ENCODE measurements at places on chromosomes 4 and X.

- DNase-seq, result no peak
Measured at GRCh38 chr4:113657586-113658233, 103.8 kb downstream of the CAMK2D start.

- DNase-seq, result no peak
Measured at GRCh38 chrX:63285375-63285774, 65.8 kb downstream of the SPIN4 start.

GRCh38 chr4:113790478-113790877, 28.9 kb upstream of the CAMK2D start:
- no peak for DNase-seq

DNA sequence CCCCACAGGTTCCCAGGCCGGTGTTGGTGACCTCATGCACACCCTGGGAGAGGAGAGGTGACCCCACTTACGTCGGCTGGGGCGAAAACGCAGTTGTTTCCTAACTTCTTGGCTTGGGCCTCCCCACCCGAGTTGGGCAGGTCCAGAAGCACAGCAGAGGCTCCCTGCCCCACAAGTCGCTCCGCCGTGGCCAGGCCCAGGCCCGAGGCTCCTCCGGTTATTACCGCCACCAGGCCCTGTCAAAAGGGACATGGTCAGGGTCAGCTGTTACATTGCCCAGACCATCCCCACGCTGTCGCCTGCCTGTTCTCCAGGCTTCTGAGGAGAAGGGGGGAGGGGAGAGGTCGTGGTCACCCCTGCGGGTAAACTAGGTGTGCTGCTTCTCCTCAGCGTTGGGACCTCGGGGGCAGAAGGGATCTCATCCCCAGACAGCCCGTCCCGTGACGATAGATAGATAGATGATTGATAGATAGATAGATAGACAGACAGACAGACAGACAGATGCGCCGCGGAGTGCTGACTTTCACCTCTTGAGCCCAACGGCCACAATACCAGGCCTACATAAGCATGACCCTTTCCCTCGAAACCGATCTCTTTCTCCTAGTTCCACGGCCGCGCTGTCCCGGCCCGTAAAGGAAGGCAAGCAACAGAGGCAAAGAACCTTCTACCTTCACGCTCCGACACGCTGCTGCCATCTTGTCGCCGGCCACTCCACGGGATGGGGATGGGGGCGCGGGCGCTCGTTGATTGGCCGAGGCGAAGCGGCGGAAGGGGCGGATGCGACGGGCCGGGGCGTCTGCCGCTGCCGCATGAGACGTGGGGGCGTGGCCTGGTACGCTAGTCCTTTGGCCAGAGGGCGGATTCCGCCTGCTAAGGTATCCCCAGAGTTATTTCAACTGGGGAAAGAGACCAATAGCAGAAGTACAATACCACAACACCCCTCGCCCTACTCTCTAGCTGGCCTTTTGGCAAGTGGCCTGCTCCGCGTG, at the start of gene HSD17B10:
Gene HSD17B10, minus strand, starts transcription at position 720 of the 989 bp plus-strand sequence. Its CDS starts 25 bp downstream, at position 695.
- peak; percentile 89 for DNase-seq

DNA sequence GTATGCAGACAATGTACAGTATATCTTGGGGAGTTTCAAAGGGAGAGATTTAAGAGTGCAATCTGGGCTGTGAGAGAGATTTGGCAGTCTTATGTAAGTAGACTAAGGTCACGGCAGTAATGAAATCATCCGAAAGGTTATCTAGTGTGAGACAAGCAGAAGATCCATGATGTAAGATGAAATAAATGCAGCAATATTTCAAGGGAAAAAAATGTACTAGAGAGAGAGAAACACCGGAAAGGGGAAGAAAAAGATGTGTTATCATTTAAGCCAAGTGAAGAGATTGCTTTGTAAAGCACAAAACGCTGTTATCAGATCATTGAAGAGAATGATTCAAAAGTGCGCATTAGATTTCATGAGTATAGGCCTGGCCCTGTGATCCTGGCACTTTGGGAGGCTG, 88.4 kb upstream of the GUCY1A1 start:
- DNase-seq, result no peak

DNA sequence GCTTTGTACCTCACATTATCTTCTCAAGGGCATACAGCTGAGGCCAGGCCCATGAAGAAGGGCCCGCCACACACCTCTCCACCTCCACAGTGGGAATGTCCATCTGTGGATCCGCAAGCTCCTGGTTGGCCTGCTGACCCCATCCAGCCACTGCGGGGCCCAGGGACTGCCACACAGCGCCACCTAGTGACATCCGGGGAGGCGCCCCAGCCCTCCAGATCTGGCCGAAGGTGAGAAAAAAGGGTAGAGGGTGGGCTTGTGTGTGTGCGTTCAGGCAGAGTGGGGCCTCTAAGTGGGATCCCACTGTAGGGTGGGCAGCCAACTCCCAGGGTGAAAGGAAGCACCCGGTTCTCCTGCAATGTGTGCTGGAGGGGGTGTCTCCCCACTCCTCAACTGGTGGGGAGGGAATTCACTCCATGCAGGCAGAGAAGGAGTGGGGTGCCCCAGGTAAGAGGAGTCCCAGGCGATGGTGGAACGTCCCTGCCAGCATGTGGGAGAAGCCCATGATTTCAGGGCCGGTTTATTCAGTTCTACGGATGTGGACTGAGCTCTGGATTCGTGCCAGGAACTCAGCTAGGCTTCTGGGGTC, 117.3 kb downstream of the ENPP6 start:
- DNase-seq, result peak; percentile 36

DNA sequence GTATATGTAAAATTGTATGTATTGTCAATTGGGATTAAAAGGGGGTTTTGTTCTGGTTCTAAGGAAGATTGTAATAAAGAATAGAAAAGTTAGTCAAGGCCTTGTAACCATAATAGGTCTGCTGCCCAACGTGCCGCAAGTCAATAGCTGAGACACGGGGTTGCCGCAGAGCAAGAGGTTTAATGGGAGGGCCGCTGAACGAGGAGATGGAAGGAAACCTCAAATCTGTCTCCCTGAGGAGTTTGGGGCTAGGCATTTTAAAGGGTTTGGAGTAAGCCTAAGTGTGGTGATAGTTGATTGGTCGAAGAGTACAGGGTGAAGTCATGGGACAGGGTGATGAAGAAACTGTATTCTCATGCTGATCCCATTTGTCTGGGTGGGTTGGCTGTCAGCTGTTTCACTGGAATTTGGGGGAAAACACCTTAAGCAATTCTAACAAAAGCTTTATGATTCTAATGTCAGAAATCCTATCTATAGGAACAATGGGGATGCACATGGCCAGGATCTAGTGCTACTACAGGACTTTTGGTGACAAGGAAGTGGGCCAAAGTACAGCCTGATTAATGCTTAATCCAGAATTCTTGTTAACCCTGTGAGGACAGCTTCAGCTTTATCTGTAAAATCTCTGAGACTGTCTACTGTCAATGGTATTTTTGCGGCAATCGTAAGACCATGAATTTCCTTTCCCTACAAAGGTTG, 86.9 kb downstream of the RELL1 start:
- no peak for DNase-seq

DNA sequence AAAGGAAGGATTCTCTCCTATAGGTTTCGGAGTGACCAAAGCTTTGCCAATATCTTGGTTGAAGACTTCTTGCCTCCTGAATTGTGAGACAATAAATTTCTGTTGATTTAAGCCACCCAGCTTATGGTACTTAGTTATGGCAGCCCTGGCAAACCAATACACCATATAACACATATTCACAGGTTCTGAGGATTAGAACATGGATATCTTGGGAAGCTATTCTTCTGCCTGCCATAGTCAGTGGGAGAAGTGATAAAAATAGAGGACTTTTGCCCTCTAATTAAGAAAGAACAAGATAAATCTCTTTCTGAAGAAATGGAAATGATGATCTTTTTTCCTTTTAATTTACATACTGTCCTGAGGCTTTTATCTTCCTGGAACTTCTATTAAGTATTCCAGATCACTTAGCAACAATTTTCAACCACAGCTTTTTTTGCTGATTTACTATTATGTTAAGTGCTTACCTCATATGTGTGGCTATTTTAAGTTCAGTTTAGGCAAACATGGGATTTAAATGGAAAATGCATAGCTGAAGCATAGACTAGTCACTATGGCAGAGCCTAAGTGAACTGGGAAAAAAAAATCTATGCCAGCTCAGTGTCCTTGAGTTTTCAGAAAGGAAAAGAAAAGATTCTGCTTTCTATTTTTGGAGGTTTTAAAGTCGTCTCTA, 381.7 kb downstream of the STPG2 start:
- DNase-seq, result no peak

GRCh38 chr4:134691915-134692314, 490.3 kb upstream of the PABPC4L start:
- no peak for DNase-seq

DNA sequence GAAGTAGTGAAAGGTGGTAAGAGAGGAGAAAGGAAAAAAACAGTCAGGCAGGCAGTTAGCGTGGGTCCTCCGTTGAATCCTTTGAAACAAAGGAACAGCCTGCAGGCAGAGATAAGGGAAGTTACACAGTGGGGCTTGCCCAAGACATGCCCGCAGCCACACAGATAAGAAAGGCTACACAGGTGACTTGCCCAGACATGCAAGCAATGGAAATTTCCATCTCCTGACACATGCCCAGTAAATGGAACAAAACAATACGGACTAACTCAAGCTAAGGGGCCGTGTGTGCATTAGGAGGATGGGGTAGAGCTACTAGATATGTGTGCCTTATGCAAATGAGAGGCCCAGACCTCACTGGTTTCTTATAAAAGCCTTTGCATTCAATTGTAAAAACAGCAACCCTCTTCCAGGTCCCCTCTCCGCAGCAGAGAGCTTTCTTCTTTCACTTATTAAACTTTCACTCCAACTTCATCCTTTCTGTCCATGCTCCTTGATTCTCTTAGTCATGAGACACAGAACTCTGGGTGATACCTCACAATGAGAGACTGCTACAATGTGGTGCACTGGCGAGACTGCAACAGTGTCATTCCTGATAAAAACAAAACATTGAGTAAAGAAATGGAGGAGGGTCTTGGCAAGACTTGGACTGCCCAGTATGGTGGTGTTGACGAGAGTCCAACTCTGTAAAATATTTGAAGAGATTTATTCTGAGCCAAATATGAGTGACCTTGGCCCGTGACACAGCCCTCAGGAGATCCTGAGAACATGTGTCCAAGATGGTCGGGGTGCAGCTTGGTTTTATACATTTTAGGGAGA, 997.4 kb upstream of the PRKX start:
- no peak for DNase-seq

DNA sequence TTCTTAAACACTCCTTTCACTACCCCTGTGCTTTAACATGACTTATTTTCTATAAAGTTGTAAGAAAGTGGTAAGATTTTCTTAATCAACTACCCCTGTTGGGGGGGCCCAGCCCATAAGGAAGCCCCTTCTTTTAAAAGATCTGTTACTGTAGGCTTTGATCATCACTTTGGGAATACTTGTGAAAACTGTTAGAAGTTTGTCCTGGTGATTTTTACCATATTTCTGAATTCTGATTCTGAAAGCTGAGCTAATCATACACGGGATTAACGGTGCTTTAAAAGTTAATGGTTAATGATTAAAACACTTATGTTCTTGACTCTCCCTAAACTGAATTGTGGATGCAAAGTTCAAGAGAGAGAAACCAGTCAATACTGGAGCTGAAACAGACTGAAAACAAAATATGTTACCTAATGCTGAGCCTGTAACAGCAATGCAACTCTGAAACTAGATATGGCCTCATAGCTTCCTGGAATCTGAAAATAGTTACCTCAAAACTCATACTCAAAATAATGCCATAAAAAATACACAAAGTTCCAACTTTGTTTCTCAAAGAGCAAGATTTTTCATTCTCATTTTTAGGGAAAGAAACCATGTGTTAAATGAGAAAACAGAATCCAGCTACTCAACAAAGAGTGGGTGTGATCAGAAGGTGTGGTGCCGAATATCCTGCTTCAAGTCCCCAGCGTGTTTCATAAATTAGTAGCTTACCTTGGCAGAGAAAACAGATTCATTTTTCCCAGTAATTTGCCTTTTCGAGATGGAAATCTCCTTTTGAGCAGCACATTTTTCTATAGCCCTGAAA, 31.6 kb downstream of the ADH7 start:
- DNase-seq, result no peak

DNA sequence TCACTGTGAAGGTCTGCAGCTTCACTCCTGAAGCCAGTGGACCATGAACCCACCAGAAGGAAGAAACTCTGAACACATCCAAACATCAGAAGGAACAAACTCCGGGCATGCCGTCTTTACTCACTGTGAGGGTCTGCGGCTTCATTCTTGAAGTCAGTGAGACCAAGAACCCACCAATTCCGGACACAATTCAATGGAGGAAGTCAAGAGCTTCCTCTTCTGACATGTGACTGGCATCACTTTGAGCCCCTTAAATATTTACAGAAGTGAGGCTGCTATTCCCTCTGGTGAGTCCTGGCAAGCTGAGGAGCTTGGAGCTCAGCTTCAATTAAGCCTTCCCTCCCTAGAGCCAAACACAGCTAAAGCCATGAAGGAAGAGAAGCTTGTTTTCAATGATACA, 103.5 kb upstream of the SRD5A3 start:
- no peak for DNase-seq

DNA sequence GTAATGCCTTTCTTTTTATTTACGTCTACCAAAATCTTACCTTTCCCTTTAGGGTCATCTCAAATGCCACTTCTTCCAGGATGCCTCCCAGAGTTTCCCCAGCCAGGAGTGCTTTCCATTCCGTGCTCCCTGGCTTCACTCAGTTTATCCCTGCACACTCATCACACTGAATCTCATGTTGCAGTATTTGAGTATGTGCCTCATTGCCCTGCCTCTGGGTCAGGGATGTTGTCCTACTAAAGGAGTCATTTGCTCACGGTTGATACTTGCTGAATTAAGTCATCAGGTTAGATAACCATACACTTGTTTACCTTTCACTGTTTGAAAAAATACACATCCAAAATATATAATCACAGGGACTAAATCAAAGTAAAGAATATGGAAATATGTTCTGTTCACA, 356.2 kb upstream of the GATB start:
- DNase-seq, result no peak

GRCh38 chr4:52057196-52057595, 6.1 kb downstream of the SPATA18 start:
- no peak for DNase-seq

DNA sequence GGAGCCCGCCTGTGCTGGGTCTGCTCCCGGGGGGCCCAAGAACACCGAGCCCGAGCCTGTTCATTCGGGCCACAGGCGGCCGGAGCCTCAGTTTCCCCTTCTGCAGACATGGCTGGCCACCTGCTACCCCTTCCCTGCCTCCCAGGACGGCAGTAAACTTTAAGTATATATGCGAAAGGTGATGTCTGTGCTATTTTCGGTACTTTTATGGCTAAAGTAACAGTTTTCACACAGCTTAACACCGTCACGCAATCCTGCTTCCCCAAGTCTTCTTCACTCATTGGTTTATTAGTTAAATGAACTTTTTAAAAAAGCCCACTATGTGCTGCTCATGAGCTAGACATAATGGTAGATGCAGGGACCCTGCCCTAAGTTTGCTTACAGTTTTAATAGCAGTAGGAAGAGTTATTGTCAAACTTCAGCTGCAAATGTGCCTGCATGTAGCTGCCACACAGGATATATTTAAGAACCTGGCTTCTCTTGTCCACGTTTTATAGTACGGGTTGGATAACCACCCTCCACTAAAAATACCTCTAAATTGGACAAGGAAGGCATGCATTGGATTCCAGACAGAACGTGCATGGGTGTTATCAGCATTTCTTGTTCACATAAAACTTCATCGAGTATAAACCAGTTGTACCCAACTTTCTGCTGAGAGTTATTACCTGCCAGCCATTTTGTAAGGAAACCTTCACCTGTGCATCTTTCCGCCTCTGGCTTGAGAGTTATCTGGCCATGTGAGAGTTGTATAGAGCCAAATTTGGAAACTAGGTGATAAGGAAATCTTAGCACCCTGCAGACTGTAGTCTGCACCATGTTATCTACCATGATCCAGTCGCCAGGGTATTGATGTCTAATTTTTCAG, 741 bp downstream of the ANAPC4 start:
- DNase-seq, result no peak

- no peak for DNase-seq
Measured at GRCh38 chr4:156422576-156422975, 468.9 kb upstream of the CTSO start.

Measured in activated CD4-positive, alpha-beta memory T cell treated with anti-CD3 and anti-CD28 coated beads, Interleukin-2, amount 10 ng/mL, durations not matched to agents 7 days and 5 days (primary cell).